Fibroblast of upper back skin (primary cell): ENCODE measurements at places on chromosomes 1 and 21.
A peak's percentile ranks its signal among the peaks of the same experiment; 100 is the strongest.

- no peak for DNase-seq
These were observed 351.8 kb downstream of the NEGR1 start for GRCh38 chr1:71930511-71930910.

GRCh38 chr1:150530491-150531159 lies 15.1 kb downstream of the FALEC start:
- DNase-seq: no peak

GRCh38 chr1:5856246-5856815 lies 135.9 kb downstream of the NPHP4 start:
- DNase-seq: no peak

DNA sequence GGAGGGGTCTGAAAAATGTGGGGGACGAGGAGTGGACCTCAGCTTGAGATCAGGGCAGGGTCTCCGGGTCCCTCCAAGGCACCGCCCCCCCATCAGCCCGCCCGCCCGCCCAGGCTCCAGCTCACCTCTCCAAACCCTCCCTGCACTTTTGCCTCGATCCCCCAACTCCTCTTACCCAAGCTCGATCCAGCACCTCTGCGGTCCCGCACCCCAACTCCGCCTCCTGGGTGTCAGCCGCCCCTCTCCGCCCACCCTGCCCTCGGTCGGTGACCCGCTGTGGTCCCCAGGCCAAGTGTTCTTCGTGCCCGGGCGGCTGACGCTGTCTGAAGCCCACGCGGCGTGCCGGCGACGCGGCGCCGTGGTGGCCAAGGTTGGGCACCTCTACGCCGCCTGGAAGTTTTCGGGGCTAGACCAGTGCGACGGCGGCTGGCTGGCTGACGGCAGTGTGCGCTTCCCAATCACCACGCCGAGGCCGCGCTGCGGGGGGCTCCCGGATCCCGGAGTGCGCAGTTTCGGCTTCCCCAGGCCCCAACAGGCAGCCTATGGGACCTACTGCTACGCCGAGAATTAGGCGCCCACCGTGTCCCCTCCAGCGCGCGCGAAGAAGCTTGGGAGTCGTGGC lies 5.7 kb downstream of the HAPLN2 start:
- DNase-seq: no peak

- DNase-seq: peak; percentile 59
These were observed 55.3 kb upstream of the WASF2 start for GRCh38 chr1:27545271-27545670.

GRCh38 chr1:115978292-115978941 lies 2.1 kb downstream of the SLC22A15 start:
- no peak for DNase-seq

- DNase-seq: no peak
These were observed 450 bp downstream of the S100A10 start for GRCh38 chr1:151993084-151993733.

DNA sequence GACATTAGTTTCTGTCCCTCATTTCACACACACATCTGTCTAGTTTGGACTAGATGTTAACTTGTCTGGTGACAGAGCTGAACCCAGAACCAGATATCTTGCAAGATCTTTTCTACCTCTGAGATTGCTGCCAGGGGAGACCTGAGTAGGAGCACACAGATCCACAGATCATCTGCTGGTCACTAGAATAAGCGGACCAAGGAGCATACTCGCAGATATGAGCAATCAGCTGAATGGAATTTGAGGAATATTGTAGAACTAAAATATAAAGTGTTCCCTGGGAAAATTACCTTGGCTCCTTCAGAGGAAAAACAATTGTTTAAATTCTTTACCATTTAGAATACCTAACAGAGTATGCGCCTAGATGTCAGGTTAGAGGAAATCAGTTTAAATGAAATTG lies 90.7 kb downstream of the TNFSF18 start:
- peak; percentile 66 for DNase-seq

GRCh38 chr1:244444854-244445253 lies 6.9 kb downstream of the ADSS2 start:
- peak; percentile 28 for DNase-seq

GRCh38 chr1:59150577-59151386 lies 146.1 kb upstream of the FGGY start:
- DNase-seq: peak; percentile 100

- no peak for DNase-seq
These were observed 5.5 kb downstream of the C1QTNF12 start for GRCh38 chr1:1240822-1241587.

DNA sequence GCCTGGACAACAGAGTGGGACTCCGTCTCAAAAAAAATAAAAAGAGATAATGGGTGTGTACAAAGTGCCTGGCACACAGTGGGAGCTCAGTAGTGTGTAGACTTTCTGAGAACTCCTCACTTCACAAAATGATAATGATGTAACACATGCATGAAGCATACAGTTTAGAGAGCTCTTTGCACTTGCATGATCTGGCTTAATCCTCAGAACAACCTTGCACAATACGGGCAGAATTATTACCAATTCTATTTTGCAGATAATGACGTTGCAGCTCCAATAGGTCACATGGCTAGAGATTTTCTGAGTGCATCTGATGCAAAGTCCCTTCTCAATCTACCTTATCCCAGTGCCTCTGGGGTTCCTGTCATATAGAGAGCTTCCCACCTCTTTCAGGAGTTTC lies 71.4 kb downstream of the CD247 start:
- no peak for DNase-seq

- DNase-seq: no peak
These were observed 1.2 kb upstream of the SRSF11 start for GRCh38 chr1:70220015-70220414.

DNA sequence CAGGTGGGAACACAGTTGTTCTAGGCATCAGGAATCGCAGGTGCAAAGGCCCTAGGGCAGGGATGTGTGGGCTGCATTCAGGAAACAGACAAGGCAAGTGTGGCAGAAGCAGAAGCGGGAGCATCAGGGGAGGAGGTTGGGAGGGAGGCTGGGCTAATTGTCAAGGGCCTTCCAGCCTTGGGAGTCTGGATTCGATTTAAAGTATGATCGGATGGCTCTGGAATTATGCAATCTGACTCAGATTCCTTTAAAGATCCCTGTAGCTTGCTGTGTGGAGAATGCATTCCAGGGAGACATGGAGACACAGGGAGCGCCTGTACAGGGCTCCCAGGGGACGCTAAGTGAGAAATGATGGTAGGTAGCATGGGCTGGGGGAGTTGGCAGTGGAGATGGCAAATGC lies 86.5 kb downstream of the LACTBL1 start:
- DNase-seq: peak; percentile 95

- no peak for DNase-seq
These were observed 68.3 kb downstream of the ADSS2 start for GRCh38 chr1:244383278-244383884.

- peak; percentile 40 for DNase-seq
These were observed 56.8 kb downstream of the SIK1 start for GRCh38 chr21:43370091-43370658.

DNA sequence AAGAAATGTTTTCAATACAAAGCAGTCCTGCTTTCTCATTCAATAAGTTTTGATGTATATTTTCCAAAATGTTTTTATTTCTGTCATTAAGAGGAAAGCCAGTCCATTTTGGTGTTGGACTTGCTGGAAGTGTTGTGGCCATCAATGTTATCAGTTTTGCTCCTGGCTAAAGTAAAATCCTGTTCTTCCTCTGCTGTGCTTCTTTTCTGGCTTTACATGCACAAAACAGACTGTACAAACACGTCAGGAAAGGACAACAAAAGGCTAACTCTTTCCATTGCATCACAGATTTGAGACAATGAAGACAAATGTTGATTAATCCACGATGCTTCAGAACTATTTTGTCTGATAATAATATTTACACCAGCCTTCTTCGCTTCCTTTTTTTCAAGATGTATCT lies 735.4 kb downstream of the LTN1 start:
- no peak for DNase-seq

GRCh38 chr1:205069371-205070125 lies 14.7 kb downstream of the TMEM81 start:
- DNase-seq: no peak

GRCh38 chr1:73611681-73612080 lies 586.3 kb downstream of the LRRIQ3 start:
- DNase-seq: no peak

DNA sequence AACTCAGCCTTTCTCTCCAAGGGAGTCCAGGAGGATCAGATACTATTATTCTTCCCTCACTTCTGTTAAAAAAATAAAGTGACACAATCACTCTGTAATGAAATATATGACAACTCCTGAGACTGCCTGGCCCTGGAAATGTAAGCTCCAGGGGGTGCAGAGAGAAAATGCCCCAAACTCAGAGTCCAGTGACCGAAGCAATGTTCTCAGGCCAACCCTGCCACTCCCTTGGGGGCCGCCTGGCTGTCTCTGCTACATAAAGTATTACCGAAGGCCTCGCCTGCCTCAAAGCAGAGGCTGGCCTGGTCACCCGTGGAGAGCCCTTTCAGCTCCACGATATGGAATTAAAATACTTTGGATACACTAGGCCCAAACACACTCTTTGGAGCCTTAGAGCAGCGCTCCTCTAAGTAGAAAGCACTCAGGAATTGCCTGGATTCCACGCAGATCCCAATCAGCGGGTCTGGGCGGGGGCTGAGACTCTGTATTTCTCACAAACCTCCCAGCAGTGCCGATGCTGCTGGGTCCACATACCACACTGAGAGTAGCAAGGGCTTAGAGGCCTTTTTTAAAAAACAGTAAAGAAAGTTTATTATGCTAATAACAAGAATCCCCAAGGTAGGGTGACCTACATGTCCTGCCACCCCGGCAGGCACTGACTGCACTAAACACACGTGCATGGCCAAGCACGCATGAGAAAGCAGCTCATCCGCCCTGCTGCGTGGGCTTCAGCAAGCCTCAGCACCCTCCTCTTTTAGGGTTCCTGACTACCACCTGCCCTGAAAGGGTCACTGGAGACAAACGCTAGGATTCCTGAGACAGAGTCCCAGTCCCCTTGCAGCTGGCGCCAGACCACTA lies 31.1 kb downstream of the TMCO4 start:
- no peak for DNase-seq
